Left kidney (tissue), 8 donors: ENCODE measurements at places on chromosomes 7 and 10. TPM values are rescaled to one million over a fixed set of nuclear protein-coding genes. Genes with fewer than 3 reads are reported as not detected.

The C10orf67 gene
- polyA plus RNA-seq = 2.7 TPM

DNA sequence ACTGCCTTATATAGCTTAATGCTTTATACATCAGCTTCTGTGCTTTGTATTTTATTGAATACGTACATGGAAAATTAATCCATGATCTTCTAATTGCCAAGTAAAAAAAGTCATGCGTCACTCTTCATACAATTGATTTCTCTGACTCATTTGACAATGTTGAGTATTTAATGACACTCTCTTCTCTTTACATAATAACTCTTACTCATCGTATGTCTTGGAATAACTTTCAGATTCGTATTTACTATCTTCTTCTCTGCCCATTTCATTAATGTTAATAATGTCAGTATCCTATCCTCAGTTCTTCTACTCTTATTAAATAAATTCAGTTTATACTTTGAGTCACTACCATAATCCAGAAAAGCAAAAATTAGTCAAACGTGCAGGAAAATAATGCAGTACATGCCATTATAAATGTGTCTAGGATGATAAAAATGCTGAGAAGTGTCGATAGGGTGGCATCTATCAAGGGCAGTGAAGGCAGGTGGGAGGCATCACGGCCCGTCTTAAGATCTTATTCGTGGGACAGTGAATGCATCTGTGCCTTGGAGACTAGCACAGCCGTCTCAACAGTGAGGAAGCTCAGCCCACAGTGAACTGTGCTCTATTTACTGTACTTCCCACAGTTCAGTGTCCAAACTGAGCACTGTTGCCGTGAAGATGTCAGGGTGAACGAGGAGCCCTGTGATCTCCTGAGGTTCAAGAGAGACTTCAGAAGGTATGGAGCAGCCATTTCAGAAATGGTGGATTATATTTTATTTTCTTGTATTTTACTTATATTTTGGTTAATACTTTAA, 39.8 kb upstream of the AKR1E2 start:
- no peak for DNase-seq

- DNase-seq = no peak
These were observed 9.9 kb downstream of the VPS50 start for GRCh38 chr7:93242106-93242505.

- DNase-seq = no peak
These were observed 106.6 kb downstream of the GRID1 start for GRCh38 chr10:86259901-86260562.

DNA sequence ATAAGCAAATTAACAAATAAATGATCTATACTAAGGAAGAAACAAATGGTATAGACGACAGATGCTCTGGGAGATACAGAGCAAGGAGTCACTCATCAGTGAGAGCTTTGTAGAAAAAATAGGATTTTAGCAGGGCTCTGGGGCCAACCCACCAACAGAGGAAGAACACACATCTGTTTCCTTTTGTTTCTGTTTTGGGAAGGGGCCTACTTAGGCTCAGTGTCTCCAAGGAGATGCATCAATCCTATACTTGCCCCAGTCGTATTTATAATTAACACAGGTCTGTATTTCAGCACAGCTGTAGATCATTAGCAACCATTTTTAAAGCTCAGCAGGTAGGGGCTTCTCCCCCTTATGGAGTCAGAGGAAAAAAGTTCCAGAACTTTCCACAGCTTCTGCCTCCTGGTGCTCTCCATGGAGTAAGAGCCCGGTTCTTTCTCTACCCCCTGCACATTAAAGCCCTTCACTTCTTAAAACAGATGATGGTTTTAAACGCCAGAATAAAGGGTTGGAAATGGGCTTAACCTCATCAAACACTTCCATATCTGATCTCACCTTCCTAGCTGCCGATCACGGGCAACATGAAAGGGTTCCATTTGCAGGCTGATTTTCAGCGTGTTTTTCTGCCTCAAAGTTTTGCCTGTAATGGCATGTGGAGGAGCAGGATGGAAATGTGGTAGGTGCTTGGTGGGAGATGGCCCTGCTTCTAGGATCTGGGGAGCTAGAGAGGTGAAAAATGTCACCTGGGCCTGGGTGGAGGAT, 291.7 kb downstream of the TCF7L2 start:
- no peak for DNase-seq
